ENCODE measurements at places on chromosomes 2 and 18.

DNA sequence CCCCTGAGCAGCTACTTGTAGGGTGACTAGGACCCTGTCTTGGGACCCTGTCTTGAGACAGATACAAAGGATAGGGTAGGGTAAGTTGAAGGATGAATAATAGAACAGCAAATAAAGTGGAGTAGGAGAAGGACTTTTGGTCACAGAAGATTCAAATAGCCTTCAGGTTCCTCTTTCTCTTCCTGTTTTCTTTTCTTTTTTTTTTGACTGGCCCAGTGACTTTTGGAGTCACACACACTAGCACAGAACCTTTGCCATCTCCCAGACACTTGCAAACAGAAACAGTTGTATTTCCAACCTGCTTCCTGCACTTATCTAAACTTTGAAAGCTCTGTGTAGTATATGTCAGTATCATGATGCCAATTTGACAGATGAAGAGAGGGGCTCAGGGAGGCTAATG, 108.2 kb downstream of the TDRD15 start:
- DNase-seq, result no peak

GRCh38 chr2:30185178-30185577, 38.4 kb downstream of the YPEL5 start:
- DNase-seq, result no peak

GRCh38 chr18:6605115-6605869, 124.2 kb upstream of the ARHGAP28 start:
- no peak for DNase-seq

DNA sequence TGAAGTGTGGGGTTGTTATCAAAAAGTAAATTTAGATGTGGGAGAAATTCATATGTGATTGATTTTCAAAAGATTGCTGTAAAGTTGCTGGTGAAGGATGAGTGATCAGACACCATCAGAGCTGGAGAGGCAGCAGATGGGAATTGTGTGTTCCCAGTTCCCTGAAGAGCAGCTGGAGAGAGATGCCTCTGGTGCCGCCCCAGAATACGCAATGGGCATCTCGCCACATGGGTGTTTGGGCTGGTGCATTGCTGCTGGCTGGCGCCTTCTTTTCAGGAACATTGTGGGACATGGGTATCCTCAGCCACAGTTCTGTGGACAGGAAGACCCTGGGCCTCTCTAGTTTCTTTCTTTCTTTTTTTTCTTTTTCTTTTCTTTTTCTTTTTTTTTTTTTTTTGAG, 11.9 kb downstream of the ATG4B start:
- no peak for DNase-seq

DNA sequence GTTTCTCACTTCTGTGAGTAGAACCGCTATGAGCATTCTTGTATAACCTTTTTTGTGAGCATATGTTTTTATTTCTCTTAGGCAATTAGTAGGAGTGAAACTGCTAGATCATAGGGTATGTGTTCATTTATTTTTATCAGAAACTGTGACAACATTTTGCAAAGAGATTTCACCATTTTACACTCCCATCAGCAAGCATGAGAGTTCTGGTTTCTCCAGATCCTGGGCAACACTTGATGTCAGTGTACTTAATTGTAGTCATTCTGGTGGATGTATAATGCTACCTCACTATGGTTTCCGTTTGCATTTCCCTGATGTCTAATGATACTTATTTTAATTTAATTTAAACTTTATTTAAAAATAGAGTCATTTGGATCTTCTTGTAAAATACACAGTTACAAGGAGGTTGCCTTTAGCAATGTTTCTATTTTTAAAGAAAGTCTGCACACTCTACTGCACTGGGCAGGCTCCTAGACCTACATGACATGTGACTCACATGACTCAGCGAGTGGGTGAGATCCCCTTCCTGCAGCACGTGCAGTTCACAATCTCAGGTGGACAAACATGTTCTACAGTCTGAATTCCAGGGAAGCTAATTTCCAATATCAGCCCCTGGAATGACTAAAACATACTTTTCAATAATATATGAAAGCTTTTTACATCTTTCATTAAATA, 127.0 kb upstream of the BCL2L11 start:
- no peak for DNase-seq

DNA sequence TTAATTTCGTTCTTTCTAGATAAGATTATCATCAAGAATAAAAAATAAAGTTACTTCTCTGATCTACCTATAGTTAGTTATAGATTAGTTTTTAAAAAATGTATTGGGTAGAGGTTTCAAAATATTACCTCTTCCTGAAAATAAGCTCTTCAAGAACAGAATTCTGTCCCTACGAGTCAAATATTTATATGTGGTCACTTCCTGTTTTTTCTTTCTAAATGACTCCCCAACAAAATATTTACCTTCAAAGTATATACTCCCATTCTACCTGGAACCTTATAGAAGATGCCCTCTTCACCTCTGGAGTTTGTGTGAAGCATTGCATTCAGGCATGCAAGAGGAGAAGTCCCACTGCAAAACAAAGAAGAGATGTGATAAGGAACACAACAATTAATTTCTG, 72.3 kb downstream of the ASXL2 start:
- no peak for DNase-seq

GRCh38 chr2:164993287-164994016, 38.1 kb upstream of the SLC38A11 start:
- DNase-seq, result no peak

- no peak for DNase-seq
Measured at GRCh38 chr2:9274701-9275343, 68.2 kb downstream of the ASAP2 start.

GRCh38 chr2:102025016-102025501, 33.3 kb downstream of the IL1R2 start:
- DNase-seq, result no peak

- DNase-seq, result no peak
Measured at GRCh38 chr18:23282437-23282781, 147.1 kb downstream of the CABLES1 start.

DNA sequence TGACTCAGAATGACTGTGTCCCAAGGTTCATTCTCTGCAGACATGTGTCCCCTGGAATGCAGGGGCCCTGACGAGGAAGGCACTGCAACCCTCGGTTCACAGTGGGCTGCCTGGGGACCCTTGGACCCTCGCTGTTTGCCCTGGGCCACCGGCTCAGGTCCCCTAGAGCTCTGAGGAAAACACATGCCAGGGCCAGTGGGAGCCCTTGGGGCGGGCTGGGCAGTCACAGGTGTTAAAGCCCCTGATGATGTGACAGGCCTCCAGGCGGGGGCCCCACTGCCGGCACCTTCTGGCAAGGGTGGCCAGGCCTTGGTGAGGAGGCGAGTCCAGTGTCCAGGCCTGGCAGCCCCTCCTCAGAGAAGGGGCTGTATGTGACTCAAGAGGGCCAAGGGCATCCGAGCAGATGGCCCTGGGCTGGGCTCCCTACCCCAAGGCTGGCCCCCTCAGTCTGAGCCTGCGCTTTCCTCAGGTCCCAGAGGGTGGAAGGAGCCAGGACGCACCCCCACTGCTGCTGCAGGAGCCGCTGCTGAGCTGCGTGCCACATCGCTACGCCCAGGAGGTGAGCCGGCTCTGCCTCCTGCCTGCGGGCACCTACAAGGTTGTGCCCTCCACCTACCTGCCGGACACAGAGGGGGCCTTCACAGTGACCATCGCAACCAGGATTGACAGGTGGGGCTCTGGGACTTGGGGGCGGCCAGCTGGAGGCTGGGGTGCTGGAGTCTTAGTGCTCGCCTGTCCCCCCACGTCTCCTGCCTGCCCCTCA, 11.1 kb downstream of the CAPN10 start:
- no peak for DNase-seq

DNA sequence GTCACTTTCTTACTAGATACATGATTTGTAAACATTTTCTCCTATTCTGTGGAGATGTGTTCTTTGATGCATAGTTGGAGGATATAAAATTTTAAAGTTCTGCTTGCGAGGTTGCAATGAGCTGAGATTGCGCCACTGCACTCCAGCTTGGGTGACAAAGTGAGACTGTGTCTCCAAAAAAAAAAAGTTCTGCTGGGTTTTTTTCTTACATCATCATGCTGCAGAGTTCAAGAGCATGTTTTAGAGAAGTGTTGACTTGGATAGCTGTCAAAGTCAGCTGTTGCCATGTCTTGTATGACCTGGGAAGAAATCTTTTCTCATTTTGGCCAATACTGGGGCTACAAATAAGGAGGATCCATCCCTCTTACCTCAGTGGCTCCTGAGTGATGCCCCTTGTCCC, 71.3 kb downstream of the UGGT1 start:
- DNase-seq, result no peak

GRCh38 chr2:231394211-231395141, 1.0 kb upstream of the B3GNT7 start:
- DNase-seq, result no peak

- DNase-seq, result no peak
Measured at GRCh38 chr2:8247905-8248622, 433.8 kb upstream of the ID2 start.

DNA sequence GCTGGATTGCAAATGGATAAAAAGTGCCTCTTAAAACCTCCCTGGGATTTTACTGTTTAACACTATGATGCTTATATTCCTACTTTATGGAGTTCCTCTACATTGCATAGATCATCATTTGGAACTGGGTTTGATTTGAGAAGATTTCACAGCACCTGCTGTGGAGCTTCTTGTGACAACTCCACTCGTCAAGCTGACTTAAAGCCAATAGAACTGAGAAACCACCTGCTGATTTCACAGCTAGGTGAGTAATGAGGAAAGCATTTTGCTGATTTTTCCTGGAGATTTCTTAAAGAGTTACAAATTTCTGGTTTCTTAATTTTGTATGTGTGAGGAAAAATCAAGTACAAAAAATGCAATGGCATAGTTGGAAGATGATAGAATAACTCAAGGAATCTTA, 739.1 kb upstream of the LRRTM1 start:
- DNase-seq, result no peak

DNA sequence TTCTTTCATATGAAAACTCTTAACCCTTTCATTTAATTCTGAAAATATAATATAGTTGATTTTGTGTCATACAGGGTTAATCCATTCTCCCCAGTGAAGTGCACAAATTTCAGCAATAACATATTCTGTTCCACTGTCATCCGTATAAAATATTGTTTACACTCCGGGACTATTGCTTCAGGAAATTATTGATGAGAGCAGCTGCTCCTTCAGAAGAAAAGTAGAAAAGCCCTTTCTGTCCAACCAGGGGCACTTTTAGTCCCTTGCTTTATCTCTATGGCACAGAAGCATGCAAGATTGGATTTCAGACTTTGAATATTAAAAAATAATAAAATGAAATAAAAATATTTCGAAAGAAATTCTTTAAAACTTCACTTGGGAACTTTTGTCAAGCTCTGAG, 535.7 kb upstream of the SLC39A10 start:
- no peak for DNase-seq

DNA sequence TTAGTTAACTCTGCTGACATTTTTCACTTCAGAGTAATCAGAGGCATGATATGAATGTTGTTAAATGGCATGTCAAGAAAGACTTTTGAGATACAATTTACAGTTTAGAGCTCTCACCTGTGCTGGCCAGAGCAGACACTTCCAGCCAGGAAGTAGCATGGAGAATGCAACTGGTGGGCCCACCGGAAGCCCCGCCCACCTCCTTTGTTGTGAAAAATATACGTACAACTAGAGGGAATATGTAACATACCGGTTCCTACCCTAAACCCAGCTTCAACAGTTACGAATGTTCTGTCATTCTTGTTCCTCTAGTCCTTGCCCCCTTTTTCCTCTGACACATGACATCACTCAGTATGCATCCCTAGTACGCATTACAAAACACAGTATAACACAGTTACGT, 70.2 kb upstream of the ITM2C start:
- DNase-seq, result no peak

DNA sequence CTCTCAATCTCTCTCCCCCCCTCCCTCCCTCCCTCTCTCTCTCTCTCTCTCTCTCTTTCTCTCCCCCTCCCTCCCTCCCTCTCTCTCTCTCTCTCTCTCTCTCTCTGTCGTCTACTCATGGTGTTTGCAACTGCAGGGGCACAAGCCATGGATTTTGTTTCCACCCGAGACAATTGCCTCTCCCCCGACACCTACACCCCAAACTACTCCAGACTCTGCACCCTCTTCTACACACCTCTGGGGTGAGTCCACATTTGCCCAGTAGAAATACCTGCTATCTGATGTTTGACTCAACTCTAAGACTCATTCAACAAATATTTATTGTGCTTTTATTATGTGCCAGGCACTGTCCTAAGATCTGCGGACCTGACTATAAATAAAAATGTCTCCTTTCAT, 93.7 kb downstream of the TMEM17 start:
- DNase-seq, result no peak

- DNase-seq, result no peak
Measured at GRCh38 chr18:49733896-49734585, 79.3 kb downstream of the ACAA2 start.

DNA sequence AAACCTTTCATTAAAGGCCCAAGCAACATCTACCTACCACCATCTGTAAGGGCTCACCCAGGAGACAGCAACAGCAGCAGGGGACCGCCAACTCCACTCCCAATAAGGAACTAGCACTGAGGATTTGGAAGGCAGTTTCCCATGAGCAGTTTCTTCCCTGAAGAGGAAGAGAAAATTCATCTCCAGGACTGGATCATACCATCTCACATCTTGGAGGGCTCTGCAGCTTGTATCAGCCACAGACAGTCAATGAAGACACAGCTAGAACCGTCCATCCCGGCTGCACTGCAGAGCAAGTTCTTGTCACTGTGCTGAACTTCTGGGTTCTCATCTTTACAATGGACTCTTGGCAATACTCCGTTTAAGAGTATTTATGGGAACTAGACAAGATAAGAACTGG, 2.8 kb upstream of the GYPC start:
- no peak for DNase-seq

DNA sequence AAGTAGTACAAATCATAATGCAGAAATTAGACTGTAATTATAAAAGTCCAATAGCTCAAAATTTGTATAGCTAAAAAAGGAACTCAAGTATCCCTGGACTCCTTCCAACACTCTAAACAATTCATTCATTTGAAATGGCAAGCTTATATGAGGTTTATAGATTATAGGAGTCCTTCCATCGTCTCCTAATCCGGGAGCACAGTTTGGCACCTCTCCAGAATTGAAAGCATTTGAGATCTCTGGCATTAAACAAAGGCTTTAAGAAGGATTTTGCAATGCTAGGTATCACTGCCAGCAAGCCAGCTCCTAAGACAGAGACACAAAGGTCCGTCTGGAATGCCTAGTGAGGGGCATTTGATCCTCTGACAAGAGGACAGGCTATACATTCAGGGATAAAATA, 90.9 kb downstream of the ACVR1 start:
- DNase-seq, result no peak

- no peak for DNase-seq
Measured at GRCh38 chr2:169324581-169325260, 37.6 kb downstream of the LRP2 start.

DNA sequence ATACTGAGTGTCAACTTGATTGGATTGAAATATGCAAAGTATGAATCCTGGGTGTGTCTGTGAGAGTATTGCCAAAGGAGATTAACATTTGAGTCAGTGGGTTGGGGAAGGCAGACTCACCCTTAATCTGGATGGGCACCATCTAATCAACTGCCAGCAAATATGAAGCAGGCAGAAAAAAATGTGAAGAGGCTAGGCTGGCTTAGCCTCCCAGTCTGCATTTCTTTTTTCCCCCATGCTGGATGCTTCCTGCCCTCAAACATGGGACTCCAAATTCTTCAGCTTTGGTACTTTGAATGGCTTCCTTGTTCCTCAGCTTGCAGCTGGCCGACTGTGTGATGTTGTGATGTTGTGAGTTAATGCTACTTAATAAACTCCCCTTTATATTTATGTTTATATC, 577.4 kb downstream of the CPS1 start:
- DNase-seq, result no peak
